ENCODE measurements at places on chromosomes 3 and 15.

DNA sequence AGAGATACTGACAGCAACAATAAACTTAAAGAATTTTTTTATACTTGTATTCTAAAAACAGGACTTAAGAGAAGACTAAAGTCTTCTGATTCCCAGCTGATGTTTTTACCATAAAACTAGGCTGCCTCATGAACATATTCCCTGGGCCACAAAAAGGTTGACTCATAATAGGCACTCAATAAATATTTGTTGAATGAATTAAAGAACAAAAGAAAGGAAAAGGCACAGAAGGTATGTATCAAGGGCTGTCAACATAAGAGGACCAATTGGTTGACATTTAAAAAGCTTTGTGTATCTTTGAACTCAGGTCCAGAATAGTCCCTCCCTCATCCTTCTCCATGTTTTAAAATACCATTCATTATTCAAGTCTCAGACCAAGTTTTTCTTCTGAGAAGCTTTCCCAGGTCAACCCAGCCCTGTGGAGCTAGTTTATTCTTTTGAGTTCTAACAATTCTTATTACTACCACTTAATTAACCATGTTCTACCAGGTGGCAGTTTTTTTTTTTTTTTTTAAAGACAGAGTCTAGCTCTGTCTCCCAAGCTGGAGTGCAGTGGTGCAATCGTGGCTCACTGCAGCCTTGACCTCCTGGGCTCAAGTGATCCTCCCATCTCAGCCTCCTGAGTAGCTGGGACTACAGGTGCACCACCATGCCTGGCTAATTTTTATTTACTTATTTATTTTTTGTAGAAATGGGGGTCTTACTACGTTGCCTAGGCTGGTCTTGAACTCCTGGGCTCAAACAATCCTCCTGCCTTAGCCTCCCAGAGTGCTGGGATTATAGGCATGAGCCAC lies 17.5 kb upstream of the ARHGEF3 start:
- no peak for DNase-seq

DNA sequence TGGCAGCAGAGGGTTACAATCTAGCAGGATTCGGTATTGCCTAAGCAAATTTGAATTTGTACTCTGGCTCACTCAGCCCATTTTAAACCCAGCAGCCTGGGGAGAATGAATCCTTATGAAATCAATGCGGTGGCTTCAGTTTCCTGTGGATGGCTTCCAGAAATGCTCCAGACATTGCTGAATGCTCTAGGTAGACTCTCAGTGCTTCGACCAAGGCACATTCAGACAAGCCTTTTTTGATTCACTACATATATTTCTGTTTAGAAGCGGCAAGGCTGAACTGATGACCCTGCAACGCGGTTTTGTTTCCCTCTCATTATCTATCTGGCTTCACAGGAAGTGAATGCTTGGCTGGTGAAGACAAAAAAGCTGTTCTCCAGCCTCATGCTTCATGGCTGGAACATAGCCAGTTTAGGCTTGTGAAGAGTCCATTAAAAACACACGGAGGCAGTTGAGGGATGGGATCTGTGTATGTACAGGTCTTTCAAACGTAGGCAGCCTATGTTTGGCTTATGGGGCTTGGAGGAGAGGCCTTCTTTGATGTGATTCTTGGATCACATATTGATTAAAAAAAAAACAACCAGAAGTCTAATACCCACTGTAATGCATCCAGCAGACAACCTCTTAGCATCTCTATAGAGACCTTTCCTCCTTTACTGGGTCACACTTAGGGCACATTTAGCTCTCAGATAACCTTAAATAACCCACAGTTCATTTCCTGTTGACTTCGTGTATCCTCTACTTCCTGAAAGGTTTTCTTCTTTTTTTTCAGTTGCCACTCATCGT lies 400.2 kb upstream of the TBL1XR1 start:
- peak; percentile 90 for DNase-seq

DNA sequence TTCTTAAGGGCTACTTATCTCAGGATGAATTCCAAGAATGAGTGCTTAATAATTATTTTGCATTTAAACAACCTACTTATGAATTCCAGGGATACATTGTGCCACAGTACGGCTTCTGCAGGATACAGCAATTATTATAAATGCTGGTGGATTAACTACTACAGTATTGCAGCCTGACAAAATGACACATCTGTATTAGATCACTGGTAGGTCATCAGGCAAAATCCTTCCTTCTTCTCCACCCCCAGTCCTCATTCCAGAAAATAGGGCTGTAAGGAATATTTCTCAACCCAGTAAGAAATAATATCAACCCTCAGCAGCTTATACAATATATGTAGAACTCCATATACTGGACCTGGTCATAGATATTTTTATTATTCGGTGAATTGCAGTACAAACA lies 79.3 kb upstream of the RORA start:
- no peak for DNase-seq

GRCh38 chr3:141557961-141558706 lies 71.3 kb downstream of the RASA2 start:
- no peak for DNase-seq

GRCh38 chr3:31536497-31536896 lies 3.8 kb downstream of the STT3B start:
- no peak for DNase-seq
